ENCODE measurements at places on chromosomes 2 and 18.

DNA sequence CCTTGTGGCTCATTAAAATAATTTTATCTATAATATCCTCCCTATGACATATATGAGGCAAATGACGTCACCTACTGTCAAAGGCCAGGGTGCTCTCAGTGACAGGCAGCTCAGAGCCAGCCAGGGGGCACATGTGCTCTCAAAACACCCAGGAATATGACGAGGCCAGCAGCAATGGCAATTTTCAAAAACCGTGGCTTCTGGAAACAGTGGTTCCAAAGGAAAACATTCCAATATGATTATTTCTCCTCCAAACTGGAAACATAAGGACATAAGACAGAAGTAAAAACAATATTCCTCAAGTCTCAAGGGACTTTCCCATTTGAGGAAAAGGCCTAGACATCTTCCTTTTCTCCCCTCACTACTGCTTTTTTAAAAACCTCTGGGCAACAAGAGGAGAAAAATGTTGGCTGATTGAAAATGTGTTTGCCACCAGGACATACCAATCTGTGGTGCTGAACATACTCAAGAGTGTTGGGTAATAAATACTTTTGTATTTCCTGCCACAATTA lies 40.8 kb downstream of the RNF152 start:
- no peak for DNase-seq

DNA sequence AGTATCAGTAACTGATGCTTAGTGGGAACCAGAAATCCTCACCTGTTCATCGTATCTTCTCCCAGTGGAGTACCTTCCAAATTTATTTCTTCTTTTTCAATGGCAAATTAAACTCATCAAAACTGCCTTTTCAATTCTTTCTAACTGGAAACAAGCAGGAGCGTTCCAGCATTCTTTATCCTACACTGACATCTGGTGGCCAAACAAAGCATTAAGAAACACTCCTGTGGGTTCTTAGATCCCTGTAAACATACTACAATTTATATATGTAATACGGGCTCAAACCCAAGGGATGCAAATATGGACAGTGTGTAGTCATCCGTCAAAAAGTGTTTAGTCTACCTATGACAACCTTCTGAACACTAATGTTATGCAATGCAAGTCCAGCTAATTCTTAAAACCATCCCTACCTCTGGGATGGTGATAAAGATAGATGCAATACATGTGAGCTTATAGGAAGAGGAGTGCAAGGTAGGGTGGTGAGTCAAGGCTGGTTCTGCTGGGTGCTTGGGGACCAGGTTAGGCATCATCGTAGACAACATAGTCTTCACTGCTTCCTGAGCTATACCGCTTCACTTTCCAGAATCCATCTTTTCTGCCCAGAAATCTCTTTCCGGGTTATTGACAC lies 375.0 kb downstream of the CTNNA2 start:
- DNase-seq: peak; percentile 32

DNA sequence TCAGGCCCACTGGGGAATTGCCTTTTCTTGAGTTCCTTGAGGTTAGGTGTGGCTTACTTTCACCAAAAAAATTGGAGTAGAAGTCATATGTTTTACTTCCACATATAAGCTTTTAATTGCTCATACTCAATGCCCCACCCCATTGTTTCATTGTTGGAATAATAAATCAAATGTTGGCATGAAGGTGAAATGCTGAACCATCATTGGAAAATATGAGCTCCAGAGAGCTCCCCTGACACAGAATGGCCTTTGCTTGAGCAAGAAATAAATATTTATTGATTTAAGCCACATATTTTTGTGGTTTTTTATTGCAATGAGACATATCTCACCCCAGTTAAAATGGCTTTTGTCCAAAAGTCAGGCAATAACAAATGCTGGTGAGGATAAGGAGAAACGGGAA lies 167.3 kb upstream of the SRD5A2 start:
- DNase-seq: no peak

- DNase-seq: no peak
These were observed 101.1 kb upstream of the RAB12 start for GRCh38 chr18:8507915-8508705.

GRCh38 chr18:9764011-9764481 lies 55.9 kb downstream of the RAB31 start:
- no peak for DNase-seq

GRCh38 chr2:152319822-152320570 lies 15.0 kb upstream of the FMNL2 start:
- DNase-seq: no peak

- no peak for DNase-seq
These were observed 267.4 kb downstream of the NEDD4L start for GRCh38 chr18:58311390-58311789.

GRCh38 chr2:221567809-221568208 lies 4.3 kb downstream of the EPHA4 start:
- DNase-seq: no peak

DNA sequence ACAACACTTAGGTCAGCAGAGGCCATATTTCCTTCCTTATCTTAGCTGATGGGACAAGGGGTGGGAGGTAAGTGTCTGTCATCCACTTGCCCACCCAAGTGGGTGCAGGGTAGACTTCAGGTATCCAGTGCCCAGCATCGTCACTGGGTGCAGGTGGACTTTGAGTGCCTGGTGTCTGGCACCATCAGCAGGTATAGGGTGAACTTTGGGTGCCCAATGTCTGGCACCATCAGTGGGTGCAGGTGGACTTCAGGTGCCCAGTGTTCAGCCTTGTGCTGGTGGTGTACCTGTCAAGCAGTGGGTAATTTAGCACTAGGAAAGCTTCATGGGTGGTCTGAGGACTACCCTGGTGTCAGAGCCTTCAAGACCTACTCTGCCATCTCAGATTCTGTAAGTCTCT lies 175.6 kb downstream of the SEPTIN10 start:
- no peak for DNase-seq

DNA sequence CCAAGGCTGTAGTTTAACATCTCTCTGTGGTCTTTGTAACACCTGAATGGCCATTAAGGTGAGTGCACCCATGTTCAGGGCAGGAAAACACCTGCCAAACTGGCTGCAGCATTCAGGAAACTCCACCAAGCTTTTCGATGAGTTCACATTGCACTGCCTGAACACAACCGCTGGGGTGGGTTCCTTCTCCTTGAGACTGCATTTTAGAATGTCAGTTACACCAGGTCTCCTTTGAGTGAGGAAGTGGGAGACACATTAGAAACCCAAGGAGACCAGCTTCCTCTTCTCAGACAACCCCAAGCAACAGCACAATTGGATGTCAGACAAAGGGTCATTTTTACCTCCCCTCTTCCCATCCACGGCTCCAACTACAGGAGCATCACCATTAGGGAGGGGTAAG lies 35.2 kb downstream of the CYRIA start:
- no peak for DNase-seq

GRCh38 chr2:68318914-68319397 lies 793 bp downstream of the CNRIP1 start:
- DNase-seq: no peak

- no peak for DNase-seq
These were observed 381.0 kb downstream of the MTX2 start for GRCh38 chr2:176650104-176650837.

DNA sequence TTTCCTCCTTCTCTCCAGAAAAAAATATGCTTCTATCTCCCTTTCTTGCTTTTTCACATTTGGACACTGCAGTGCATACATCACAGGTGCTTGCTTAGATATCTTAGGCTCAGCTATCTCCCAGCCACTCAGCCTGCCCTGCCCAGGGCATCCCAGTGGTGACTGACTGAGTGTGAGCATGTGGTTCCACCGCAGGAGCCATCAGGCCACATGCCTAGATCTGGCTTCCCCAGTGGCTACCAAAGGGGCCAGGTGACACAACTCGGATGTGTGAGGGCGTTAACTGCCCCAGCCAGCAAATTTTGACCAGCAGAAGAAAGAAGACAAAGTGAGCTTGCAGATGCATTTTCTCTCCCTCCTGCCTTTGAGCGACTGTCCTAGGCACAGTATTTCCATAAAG lies 25.5 kb downstream of the SP5 start:
- no peak for DNase-seq

GRCh38 chr2:110948027-110948674 lies 172.6 kb upstream of the BCL2L11 start:
- no peak for DNase-seq

GRCh38 chr2:144801325-144801724 lies 281.4 kb upstream of the ZEB2 start:
- no peak for DNase-seq

DNA sequence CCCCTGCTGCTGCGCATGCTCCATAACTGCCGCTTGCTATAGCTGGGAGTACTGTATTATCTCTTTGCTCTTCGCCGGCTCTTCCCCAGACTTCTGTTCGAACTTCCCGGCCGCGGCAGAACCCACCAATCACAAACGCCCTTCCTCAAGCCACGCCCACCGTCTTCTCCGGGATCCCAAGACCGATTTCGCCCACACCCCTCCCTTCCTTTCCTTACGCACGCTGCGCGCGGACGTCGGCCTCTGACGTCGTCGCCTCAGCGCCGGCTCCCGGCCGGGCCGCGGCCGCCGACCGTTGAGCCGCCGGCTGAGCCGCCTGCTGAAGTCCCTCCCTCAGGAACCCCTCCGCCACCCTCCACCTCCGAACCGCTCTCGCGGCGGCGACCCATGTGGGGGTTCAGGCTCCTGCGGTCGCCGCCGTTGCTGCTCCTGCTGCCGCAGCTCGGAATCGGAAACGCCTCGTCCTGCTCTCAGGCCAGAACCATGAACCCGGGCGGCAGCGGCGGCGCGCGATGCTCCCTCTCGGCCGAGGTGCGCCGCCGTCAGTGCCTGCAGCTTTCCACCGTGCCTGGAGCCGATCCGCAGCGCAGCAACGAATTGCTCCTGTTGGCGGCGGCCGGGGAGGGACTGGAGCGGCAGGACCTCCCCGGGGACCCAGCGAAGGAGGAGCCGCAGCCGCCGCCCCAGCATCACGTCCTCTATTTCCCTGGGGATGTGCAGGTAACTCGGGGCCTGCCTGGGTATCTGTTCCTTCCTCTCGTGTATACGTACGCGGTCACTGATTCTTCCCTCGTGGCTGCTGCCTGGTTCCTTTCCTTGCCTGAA lies at the start of gene C2orf69:
Gene C2orf69, plus strand, starts transcription at position 242 of the 825 bp plus-strand sequence. Its CDS starts 146 bp downstream, at position 388.
- DNase-seq: peak; percentile 99

DNA sequence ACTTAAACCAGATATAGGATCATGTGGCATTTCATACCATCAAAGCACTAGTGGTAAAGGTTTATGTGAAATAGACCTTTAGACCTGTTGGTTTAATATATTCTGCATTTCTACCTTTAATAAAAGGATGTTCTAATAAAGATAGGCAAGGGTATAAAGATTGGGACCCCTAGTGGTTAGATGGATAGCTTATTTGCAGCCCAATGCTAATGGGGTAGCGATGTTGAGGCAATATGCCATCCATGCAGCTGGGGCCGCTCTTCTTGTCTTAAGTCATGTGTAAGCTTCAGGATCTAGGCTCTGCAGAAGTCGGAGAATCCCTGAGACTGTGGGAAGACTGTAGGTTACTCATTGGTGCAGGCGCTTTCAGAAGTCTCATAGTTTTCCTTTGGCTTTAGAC lies 114.9 kb downstream of the ICOS start:
- DNase-seq: no peak

- DNase-seq: no peak
These were observed 313.0 kb downstream of the ARHGAP15 start for GRCh38 chr2:143442193-143442592.

GRCh38 chr2:9909106-9909505 lies 42.4 kb upstream of the GRHL1 start:
- DNase-seq: no peak

DNA sequence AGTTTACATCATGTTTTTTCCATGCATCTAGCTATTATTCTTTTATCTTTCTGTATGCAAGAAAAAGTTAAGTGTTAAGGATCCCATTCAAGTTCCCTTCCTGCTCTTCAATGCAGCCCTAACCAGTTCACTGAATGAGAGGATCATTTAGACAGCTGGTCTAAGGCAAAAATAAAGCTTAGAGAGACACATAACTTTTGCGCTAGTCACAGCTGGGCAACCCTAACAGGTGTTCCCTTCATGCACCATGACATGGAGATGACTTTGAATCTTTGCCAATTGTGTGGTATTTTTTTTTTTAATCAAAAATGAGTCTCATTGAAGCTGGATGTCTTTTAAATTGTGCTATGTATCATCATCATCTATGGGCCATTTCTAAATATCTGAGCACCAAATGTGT lies 393.8 kb upstream of the CYRIA start:
- DNase-seq: no peak

GRCh38 chr18:49884959-49885358 lies 71.6 kb upstream of the ACAA2 start:
- no peak for DNase-seq

DNA sequence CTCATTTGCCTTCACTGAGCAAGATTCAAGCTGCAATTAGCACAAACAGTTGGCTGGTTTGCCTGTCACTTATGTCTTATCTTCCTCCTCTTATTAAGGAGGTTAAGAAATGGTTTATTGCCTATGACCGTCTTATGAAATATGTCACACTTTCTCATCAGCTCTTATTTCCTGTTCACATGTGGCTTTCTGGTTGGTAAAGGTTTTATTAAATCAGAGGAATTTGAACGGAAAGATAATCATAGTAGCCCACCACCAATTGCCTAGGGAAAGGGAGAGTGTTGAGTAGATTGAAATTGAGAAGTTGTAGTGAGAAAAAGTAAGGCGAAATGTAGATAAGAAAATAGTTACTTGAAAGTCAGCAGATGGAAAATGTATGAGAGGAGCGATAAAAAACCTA lies 4.2 kb upstream of the IL1R1 start:
- no peak for DNase-seq

GRCh38 chr2:43018179-43019024 lies 208.0 kb downstream of the ZFP36L2 start:
- peak; percentile 90 for DNase-seq

GRCh38 chr2:3036432-3037125 lies 341.0 kb downstream of the EIPR1 start:
- no peak for DNase-seq

DNA sequence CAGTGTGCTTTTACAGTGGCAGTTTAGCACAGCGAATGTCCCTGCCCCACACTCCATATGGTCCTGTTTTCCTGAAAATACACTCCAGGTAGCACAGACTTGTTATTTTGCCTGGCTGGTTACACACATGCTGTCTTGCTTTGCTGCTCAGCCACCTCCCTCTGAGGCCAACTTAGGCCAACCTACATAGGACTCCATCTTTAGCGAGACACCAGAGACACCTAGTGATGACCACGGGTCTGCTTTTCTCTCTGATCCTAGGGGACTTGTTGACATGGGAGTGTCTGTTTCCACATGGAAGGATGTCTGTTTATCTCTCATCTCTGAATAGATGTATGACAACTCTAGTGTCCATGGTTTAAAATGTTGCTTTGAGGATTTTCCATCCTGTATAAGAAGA lies 43.3 kb downstream of the PLEKHB2 start:
- DNase-seq: peak; percentile 39

GRCh38 chr18:36484591-36484990 lies 187.1 kb downstream of the FHOD3 start:
- DNase-seq: no peak

DNA sequence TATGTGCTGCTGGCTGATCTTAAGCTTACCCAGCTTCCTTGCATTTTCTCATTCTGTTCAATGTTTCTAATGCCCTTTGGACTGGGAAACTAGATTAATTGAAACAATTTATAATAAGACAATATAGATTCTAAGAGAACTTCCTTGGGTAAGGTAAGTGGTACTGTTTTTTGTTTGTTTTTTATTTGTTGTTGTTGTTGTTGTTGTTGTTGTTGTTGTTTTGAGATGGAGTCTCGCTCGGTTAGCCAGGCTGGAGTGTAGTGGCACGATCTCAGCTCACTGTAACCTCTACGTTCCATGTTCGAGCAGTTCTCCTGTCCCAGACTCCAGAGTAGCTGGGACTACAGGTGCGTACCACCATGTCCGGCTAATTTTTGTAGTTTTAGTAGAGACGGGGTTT lies 49.1 kb downstream of the CAB39 start:
- DNase-seq: no peak

GRCh38 chr2:122886479-122887145 lies 1131.2 kb downstream of the TSN start:
- DNase-seq: no peak
